GF-D8 (cell line): ENCODE measurements at places on chromosomes 4 and X.

GRCh38 chrX:70359458-70359857 is 63.7 kb upstream of the GDPD2 start:
- DNase-seq, result no peak

DNA sequence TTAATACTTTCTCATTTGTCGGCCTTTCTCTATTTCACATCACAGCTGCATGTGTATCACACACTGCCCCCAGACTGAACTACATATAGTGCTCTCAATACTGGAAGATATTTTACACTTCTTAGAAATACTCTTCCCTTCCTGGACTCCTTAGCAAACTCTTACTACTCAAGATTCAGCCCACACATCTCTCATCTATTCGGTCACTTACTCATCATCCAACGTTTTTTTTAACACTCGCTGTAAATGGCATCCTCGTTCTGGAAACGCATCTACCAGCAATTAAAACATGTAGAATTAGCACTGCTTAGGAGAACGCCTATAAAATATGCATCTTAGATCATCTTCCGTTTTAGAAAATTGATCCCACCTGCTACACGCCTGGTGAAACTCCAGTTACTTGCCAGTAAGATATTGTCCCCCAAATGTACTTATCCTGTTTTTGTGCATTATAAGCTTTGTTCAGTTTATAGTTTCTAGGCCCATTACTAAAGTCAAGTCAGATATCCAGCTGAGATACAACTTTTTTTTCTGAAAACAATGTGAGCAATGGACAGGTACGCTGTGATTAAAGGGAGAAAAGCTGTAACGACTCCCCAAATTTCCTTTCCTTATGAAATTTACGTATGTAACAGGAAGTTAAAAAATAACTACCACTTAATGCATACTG is 1.0 kb downstream of the LRP2BP start:
- no peak for DNase-seq

DNA sequence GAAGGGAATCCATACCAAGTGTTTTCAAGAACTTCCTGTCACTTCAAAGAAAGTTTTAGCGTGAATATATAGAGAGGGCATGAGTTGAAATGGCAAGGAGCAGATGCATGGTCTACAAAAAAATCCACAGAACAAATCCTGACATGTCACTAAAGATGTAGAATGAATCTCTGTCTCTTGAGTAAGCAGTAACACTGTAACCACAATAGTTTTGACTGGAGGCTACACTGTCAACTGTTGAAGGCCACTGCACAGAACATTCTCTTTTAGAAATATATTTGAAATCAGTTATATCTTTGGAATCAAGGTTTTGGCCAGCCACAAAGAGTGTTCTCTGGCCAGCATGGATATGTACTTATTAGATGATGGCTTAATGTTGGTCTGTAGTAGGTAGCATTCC is 83.8 kb downstream of the VCX3B start:
- DNase-seq, result no peak

- no peak for DNase-seq
Measured at GRCh38 chr4:79399076-79399475, 9.0 kb downstream of the GK2 start.

DNA sequence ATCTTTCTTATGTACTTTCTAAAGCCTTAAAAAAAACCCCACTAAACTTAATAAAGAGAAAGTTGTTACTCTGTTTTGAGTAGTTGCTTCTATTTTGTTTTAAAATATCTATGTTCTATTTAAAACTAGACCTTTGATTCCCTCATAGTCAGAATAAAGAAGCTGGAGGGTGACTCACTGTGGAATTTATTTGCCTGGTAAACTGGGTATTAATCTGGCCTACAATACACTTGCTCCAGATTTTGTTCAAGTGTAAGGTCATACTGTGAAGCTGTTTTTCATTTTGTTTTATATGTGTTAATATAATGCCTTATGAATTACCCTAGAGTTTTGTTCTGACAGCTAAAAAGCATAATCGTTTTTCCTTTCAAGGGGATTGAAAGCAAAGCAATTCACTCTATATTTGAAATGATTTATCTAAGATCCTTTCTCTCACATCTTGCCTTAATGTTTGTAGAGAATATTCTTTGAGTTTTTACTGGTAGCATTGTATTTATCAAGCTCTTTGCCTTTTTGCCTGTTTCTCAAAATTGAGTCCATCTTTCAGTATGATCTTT is 277.4 kb upstream of the PITX2 start:
- DNase-seq, result no peak

DNA sequence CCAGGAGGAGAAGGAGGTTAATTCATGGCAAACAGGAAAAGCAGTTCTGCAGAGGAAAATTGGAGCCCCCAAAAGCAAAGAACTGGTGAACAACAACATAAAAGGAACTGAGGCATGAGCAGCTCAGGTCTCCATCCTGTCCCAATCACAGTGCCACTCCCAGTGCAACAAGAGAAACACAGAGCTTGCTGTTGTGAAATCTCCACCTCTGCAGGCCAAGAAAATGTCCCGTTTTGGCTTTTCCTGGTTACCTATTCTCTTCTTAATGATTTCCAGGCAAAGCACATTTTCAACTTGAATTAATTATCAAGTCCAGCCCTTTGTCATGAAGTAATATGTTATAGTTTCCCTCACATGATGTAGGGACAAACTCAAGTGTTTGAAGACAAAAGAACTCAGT is 778 bp downstream of the C1QTNF7 start:
- no peak for DNase-seq

GRCh38 chr4:114364857-114365256 is 233.8 kb upstream of the UGT8 start:
- DNase-seq, result no peak

DNA sequence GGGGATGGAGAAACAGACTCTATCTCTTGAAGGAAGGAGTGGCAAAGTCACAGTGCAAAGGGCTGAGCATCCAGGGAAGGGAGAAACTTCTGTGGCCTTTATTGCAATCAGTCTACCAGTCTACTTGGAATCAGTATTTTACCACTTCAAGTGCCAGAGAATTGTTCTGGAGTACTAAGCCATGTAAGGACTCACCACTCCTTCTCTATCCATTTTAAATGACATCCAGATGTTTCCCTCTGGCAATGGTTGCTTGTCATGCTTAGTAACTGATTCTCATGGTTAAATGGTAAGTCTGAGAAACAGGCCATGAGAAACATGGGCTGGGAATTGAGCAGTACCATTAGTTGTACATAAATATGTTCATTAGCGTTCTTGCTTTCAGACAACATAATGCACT is 21.1 kb upstream of the SMIM10 start:
- DNase-seq, result no peak

GRCh38 chrX:55716937-55717336 is 612 bp upstream of the RRAGB start:
- no peak for DNase-seq

DNA sequence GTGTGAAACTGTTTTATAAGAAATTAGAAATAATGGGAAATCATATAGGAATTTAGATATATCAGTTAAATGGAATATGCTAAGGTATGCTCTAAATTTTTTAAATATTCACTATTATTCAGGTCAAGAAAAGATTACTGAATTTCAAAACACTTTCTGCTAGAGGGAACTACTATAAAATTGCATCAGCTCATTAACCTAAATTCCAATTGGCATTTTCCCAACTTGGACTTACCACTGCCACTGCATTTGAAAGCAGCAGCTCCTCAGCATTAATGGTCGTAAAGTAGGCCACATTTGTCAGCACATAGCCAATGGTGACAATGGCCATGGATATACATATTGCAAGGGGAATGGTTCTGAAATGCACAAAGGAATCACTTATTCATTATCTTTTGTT is 57.3 kb downstream of the SLC7A11 start:
- DNase-seq, result no peak

DNA sequence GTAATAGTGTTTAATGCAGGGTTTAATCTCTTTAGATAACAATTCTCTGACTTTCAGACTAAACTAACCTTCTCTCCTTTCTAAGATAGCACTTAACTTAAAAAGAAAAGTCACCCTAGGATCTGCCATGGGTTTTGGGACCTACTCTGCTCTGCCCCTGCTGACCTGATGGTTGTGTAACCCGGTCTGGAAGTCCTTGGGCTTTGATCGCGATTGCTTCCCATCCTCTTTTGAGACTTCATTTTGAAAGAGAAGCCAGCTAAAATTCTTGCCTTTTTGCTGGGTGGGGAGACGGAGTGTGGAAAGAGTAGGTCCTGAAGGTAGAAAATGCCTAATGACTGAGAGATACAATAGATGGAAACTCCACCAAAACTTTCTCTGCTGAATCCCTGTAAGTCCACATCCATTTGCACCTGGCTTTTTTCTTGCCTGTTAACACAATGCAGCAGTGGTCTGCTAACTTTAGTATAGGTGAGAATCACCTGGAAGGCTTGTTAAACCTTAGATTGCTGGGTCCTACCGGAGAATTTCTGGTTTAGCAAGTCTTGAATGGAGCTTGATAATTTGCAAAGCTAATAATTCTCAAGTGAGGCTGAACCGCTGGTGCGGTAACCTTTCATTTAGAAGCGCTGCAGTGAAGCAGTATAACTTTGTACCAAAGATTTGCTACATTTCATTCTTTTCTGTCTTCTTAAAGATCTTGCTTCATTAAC is 45.6 kb upstream of the CCSER1 start:
- no peak for DNase-seq

- DNase-seq, result no peak
Measured at GRCh38 chr4:111675746-111676145, 469.5 kb upstream of the FAM241A start.

DNA sequence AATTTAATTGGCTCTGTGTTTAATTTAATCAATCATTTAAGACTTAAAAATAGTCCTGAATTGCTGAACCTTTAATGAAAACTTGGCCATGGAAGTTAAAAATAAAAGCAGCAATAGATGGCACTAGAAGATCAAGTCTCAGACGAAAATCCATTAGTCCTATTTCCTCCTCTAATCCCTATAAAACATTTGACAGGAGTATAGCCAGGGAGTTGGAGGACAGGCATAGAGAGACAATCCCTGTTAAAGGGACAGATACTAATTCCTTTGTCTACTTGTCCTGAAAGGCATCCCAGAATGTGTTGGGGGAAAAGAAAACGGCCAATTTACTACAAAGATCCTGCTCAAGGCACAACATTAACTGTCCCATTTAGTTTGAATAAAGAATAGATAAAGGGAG is 276.3 kb upstream of the TACR3 start:
- DNase-seq, result no peak

DNA sequence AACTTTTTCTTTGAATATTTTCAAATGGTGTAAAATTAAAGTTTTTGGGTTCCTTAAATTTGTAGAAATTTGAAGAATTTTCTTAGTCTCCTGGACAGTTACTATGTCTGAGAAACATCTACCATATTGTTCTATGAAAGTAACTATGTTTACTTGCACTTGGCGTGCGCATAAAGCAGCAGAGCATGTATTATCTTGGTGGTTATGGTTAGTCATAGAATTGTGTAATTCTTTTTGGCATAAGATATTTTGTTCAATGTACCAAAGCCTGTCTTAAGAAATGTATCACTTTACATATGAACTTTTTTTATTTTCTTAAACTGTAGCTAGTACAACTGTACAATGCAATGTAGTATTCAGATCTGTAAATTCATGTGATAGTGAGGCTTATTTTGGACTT is 49.2 kb downstream of the CDS1 start:
- DNase-seq, result no peak

- no peak for DNase-seq
Measured at GRCh38 chr4:184588893-184589292, 60.4 kb downstream of the CASP3 start.

DNA sequence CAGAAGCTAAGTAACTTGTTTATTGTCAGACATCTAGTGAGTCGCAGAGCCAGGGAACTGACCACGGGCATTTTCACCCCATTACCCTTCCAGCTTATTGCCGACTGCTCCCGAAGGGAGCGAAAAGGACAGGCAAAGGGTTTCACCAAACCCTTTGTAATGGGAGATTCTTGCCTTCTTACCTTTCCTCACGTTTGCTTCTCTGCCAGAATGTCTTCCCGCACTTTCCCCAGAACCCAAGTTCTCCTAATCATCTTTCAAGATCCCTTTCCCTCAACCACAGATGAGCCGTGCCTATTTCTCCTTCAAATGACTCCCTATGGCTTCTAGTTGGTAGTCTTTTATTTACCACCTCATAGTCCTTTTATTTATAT is 520 bp upstream of the SRP72 start:
- no peak for DNase-seq

GRCh38 chr4:26372076-26372475 is 51.3 kb downstream of the RBPJ start:
- DNase-seq, result no peak

- DNase-seq, result no peak
Measured at GRCh38 chr4:185357211-185357610, 38.5 kb downstream of the LRP2BP start.

- no peak for DNase-seq
Measured at GRCh38 chr4:174859904-174860303, 30.9 kb upstream of the GLRA3 start.

DNA sequence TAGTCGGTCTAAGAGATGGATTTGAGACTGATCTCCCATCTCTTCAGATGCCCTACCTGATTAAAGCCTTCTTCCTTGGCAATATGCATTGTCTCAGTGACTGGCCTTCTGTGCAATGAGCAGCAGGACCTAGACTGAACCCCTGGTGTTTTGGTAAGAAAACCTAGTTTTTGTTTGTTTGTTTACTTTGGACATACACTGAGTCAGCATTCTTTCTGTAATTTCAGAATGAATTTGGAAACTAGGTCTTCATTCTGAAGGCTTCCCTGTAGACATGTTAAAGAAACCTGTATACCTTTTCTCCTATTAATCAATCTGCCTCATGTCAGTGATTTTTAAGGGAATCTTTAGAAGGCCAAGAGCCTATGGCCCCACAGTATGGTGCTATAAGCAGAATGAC is 597.5 kb upstream of the HTR2C start:
- no peak for DNase-seq

GRCh38 chr4:48985602-48985975 is 486 bp upstream of the CWH43 start:
- no peak for DNase-seq

- DNase-seq, result no peak
Measured at GRCh38 chr4:15735536-15735935, 32.7 kb downstream of the BST1 start.

- no peak for DNase-seq
Measured at GRCh38 chr4:161546902-161547301, 616.9 kb downstream of the FSTL5 start.

GRCh38 chrX:124086411-124086810 is 124.9 kb downstream of the STAG2 start:
- no peak for DNase-seq

GRCh38 chrX:130543603-130544325 is 142.0 kb downstream of the RBMX2 start:
- no peak for DNase-seq

- DNase-seq, result no peak
Measured at GRCh38 chr4:181956512-181956911, 286.7 kb upstream of the TENM3 start.

- DNase-seq, result no peak
Measured at GRCh38 chrX:38060331-38060878, 54.1 kb downstream of the SYTL5 start.

GRCh38 chrX:81537723-81538122 is 335.8 kb downstream of the SH3BGRL start:
- DNase-seq, result no peak
